Amygdala (tissue), 56 donors: ENCODE measurements at places on chromosomes 6 and 20.

DNA sequence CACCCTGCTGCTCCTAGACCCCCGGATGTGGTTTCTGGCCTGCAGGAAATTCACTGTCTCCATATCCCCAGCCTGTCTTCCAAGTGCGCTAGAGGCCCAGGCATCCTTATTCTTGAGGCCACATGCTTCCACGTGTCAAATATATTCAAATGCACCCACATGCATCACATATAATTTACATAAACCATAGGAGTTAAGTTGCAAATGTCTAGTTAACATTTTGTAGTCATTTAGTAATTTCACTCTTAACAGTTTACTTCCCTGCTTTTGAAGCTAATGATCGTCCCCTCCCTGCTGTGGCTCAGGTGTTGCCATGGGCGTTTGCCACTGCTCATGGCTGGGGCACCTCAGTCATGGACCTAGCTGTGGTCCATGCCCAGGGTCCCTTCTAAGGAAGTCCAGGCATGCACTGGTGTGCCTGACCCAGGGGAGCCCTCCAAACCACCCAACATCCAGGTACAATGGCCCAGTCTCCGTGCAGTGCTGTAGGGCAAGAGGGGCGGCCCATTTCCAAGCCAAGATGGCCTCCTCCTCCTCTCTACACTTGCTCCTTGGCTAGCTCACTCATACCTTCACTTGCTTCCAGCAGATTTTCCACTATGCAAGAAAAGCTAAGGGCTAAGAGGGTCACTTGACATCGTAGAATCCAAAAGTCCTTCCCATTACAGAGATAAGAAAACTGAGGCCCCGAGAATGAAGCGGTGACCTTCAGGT is 42.4 kb downstream of the FGD2 start:
- DNase-seq = no peak

- DNase-seq = no peak
Observed at GRCh38 chr6:126546541-126547120, 206.7 kb downstream of the CENPW start.

DNA sequence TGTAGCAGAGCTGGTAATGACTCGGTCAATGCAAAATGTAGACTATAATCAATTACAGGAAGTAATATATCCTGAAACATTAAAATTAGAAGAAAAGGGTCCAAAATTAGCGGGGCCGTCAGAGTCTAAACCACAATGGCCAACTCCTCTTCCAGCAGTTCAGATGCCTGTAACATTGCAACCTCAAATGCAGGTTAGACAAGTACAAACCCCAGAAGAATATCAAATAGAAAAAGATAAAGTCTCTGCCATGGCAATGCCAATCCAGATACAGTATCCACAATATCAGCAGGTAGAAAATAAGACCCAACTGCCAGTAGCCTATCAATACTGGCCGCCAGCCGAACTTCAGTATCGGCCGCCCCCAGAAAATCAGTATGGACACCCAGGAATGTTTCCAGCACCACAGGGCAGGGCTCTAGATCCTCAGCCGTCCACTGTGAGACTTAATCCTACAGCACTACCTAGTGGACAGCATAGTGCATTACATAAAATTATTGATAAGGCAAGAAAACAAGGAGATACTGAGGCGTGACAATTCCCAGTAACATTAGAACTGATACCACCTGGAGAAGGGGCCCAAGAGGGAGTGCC is 158.4 kb downstream of the GPX5 start:
- DNase-seq = no peak

- DNase-seq = no peak
Observed at GRCh38 chr6:5004373-5005037, 668 bp upstream of the RPP40 start.

DNA sequence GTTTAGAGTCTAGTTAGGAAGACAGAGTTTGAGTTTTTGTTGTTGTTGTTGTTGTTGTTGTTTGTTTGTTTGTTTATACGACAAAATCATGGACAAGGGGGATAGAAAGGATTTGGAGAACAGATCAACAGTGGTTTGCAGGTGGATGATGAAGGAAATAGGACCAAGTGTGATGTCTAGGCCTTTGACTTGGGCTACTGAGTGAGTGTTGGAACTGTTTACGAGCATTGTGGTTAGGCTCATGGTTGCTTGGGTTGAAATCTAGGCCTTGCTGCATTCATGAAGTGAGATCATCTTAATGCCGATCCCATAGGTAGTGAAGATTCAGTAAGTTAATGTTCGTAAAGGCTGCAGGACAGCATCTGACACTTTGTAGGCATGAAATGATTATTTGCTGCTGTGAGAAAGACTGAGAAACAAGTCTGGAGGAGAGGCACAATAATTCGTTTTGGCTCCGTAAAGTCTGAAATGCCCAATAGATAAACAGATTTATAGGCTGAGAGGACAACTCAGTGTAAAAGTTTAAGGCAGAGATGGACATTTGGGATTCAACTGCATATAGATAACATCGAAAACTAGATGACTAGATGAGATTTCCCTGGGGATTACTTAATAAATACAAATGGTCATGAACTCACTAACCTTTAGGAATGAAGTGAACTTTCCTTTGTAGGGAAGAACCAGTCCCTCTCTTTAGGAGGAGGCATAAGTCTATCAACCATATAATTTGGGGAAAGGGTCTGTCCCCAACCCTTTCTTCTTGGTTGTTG is 70.0 kb downstream of the HDDC2 start:
- DNase-seq = no peak

GRCh38 chr6:24051942-24052589 is 73.9 kb upstream of the NRSN1 start:
- DNase-seq = no peak

DNA sequence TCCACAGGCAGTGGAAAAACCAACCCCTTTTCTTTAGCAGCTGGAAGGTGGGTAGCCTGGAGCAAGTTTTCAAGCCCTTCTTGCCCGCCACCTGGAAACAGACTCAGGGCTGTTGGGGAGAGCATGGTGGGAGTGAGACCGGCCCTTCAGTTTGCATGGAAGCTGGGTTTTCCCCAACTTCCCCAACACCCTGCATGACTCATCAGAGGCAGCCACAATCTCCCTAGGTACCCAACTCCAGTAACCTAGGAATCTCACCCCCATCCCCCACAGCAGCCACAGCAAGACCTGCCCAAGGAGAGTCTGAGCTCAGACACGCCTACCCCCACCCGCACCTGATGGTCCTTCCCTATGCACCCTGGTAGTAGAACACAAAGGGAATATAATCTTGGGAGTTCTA is 86.3 kb upstream of the IRAK1BP1 start:
- DNase-seq = no peak

DNA sequence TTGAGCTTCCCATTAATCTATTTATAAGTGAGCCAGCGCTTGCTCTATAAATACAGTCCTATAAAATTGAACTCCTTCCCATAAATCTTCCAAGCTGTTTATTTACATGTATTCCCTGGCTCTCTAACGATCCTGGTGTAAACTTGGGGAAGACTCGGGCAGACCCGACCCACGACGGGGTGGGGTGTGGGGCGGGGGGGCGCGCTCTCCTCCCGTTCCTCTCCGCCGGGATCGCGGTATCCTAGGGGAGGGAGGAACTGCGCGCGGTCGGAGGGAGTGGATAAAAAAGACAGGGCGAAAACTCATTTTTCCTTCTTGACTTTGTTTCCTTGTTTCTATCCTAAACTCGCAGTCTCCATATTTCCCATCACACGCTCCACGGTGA is 31.1 kb downstream of the TFAP2B start:
- no peak for DNase-seq

DNA sequence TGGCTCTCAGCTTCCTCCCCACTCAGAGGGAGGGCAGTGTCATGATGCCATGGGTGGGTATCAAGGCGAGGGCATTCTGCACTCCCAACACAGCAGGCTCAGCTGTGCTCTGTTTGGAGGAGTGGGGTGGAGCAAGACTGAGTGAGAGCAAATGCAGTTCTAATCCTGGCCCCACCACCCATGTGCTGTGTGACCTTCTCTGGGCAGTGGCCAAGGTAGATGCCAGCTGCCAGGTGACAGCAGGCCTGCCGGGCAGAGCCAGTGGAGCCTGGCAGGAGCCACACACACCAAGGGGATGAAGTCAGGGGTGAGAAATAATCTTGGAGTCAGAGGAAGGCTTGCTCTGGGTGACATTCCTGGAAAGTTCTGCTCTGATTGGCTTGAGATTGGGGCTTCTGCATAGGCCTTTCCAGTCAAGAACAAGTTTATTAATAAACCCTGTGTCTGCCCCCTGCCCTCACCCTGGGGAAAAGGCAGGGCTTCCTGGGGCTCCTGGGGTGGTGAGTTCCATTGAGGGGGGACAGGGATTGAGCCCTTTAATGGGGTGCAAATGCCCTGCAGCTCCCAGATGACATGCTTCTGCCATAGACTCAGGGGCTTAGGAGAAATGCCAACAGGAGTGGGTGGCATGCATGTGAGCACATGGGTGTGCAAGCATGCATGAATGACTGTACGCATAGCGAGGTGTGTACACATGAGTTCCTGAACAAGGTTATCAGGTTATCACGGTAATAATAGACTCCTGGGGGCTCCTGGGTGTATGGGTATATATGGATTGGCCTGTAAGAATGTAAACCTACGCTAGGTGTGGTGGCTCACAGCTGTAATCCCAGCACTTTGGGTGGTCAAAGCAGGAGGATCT is 134.2 kb downstream of the MRPL14 start:
- DNase-seq = no peak

DNA sequence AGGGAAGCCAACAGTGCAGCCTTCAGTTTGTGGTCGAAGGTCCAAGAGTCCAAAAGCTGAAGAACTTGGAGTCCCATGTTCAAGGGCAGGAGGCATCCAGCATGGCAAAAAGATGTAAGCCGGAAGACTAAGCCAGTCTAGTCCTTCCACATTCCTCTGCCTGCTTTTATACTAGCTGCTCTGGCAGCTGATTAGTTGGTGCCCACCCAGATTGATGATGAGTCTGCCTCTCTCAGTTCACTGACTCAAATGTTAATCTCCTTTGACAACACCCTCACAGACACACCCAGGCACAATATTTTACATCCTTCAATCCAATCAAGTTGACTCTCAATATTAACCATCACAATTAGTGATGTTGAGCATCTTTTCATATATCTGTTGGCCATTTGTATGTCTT is 23.1 kb upstream of the PHIP start:
- no peak for DNase-seq

DNA sequence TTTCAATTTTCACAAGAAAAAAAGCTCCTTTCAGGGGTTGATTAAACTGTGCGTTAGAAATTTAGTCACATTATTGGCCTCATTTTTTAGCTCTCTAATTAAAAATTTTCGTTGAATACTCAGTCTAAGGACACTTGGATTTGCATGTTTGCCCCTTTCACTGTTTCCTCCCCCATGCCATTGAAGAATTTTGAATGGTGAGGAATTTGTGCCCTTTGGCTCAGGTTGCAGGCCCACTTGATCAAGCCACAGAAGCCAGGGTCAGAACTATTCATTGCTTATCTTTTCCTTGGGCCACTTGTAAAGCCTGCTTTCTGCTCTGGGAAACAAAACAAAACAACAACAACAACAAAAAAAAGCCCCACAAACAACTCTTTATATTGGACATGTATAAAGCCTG is 12.2 kb downstream of the LIN28B start:
- no peak for DNase-seq

GRCh38 chr6:160349814-160350350 is 1.7 kb downstream of the SLC22A3 start:
- no peak for DNase-seq

GRCh38 chr6:81511423-81511822 is 241.1 kb downstream of the TENT5A start:
- no peak for DNase-seq

DNA sequence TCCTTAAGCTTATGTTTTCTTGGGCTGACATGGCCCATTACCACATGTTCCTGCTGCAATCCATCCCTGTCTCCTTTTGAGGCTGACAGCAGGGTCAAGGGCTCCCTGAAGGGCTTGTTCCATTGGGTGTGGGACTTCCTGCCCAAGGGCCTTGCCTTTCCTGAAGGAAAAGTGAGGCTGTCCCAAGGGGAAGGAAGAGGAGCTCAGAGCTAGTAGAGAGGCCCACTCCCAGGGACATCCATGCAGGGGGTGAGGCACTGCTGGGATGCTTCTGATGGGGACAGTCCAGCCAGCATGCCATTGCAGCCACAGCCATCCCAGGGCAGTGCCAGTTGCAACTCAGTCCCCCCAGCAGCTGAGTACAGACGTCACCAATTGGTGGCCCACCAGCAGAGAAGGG is 138.4 kb upstream of the FOXA2 start:
- no peak for DNase-seq

GRCh38 chr6:36731622-36732310 is 34.1 kb downstream of the RAB44 start:
- no peak for DNase-seq

GRCh38 chr6:43764772-43765171 is 5.2 kb upstream of the VEGFA start:
- no peak for DNase-seq

DNA sequence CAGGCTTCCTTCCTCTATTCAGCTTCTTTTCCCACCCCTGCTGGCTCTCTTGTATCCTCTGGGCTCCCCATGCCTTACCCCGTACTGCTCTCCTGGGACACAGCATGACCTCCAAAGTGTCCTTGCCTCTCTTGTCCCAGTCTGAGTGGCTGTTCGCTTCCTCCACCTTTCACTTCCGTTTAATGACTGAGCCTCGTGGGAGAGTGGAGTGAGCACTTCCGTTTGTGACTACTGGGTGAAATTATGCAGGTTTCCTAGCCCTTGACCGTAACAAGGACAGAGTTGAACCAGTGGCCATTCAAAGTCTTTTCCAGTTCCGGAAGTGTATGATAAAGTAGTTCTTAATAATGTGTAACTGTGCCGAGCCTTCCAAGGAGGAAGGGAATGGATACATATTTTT is 109.2 kb downstream of the ARID1B start:
- no peak for DNase-seq

DNA sequence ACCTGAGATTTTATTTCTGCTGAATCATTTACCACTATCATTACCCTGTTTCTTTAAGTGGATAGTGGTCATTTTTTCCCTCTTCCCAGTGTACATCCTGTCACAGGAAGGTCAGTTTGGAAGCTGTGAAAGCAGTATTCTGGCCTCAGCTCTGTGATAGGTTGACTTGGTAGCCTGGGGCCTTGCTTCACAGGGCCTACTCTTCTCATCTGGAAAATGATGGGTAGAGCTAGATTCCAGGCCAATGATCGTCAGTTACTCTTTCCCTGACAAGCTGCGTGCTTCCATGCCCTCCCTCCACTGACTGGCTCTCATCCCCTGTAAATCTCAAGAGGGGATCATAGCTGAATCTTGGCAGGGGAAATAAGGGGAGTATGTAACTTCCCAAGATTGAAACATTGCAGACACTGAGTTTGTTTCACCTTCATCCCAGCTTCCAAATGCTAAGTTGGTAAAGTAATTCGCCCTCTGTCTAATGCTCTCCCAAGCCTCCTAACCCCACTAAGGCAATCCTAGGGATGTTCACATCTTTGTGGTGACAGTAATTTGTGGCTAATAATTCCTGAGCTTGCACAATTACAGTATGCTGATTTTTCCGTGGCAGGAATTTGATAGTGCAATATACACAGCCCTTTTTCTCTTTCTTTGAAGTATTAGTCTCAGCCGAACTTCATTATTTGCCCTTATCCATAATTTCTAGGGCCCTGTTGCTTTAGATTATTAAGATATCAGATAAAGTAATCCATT is 51.2 kb downstream of the VAPB start:
- no peak for DNase-seq

- no peak for DNase-seq
Observed at GRCh38 chr6:150198532-150198931, 55.7 kb downstream of the PPP1R14C start.

- peak; percentile 34 for DNase-seq
Observed at GRCh38 chr6:44223319-44224028, at the start of gene SLC29A1. SLC29A1 (plus strand) TSS chr6:44223595; CDS start chr6:44227314, 3,719 bp downstream.
